Forelimb muscle (tissue), 1 donor: ENCODE measurements at places on chromosomes 5 and 9. TPM values are rescaled to one million over a fixed set of nuclear protein-coding genes. Genes with fewer than 3 reads are reported as not detected.
A peak's percentile ranks its signal among the peaks of the same experiment; 100 is the strongest.

The UBE2QL1 gene
- polyA plus RNA-seq: 3.1 TPM

The PLAA gene
- 30.9 TPM for polyA plus RNA-seq

The PPP1R26 gene
- 10.9 TPM for polyA plus RNA-seq

The GNE gene
- polyA plus RNA-seq: 13.2 TPM

DNA sequence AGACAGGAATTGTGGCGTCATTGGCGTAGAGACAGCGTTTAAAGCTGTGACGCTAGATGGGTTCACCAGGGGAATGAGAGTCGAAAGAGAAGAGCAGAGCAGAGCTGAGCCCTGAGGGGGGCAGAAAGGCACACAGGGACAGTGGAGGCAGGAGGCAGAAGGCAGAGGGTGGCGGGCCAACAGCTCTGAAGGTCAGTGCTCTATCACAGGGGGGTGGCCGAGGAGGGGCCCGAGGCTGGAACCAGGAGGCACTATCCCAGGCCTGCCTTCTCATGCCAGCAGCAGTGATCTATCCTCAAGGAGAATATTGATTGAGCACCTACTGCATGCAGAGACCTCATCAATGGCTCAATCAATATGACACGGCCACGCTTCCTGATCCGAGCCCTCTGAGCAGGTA, 132.4 kb downstream of the KCNIP1 start:
- DNase-seq: no peak

DNA sequence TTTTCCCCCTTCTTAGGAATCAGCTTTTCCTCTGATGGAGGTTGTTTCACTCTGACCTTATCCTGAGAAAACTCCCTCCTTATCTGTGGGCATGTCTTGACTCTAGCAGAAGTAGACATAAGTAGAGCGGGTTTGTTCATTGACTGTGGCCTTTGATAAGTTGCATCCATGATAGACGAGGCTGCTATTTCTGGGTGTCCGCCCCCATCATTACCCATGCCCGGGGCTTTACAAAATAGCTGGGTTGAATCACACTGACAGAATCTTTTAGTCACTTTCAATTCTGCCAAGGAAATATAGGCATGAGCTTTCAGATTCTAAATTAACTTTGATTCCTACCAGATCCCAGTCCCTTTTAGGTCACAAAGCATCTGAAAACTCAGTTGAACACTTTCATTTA, 223.8 kb downstream of the SEC61B start:
- DNase-seq: no peak

- DNase-seq: no peak
Measured at GRCh38 chr5:172444626-172445365, 9.5 kb downstream of the SH3PXD2B start.

DNA sequence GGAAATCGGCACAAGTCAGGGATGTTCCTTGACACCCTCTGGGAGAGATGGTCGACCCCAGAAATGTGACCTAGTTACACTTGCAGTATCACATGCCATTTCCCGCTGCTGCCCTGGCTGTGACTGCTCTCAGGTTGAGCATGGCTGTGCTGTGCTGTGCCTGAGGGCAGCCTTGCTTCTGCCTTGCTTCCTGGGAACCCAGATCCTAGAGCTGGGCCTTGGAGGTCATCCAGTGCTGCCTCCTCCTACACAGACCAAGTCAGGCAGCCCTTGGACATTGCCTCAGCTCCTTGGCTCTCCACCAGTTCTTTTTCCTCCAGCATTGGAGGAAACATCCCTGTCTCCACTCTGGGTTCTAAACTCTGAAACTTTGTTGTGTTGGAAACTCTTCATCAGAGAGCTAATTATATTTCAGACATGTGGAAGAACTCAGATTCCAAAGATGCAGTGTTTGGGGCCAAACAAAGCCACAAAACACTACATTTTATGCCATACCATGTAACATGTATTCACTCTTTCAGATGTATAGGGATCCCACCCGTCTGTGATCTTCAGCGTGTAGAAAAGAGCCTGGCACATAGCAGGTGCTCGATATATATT, 6.1 kb downstream of the MAMDC2 start:
- DNase-seq: no peak

DNA sequence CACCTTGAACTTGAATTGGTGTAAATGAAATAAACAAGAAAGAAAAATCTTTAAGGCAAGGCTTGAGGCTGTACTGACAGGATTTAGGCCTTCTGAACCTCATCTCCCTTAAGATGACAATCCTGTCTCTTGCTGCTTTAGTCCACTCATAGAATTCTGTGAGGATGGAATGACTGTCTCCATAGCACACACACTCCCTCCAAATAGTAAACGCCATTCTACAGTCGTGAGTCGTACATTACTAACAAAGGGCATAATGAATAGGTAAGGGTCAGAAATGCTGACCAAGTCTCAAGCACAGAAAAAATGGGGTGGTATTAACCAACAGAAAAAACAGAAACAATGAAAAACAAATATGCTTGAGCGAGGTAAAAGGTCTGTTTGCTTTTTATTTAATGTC, 71.8 kb upstream of the SIMC1 start:
- no peak for DNase-seq

DNA sequence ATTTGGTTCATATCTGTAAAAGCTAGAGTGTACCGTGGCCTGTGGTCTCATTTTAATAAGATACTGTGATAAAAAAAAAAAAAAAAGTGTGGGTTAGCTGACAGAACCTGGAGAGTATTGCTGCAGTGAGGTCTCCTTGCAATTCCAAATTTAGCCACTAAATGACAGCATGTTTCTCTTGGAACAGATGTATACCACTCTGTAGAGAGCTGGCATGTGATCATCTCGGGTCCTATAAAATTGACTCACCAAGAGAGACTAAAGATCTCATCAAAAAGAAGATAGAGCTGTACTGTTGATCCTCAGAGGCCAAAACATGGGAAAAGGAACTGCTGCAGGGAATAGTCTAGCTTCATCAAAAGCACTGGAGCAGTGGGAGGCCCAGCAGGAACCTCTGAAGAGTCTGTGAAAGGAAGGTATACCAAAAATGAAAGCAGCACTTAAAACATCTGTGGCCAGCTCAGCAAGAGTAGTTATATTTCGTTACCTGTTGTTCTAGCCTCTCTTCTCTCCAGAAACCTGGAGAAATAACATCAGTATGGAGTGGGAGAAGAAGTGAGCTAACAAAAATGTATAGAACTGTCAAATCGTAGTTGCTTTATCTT, 826.8 kb downstream of the EFNA5 start:
- DNase-seq: no peak

DNA sequence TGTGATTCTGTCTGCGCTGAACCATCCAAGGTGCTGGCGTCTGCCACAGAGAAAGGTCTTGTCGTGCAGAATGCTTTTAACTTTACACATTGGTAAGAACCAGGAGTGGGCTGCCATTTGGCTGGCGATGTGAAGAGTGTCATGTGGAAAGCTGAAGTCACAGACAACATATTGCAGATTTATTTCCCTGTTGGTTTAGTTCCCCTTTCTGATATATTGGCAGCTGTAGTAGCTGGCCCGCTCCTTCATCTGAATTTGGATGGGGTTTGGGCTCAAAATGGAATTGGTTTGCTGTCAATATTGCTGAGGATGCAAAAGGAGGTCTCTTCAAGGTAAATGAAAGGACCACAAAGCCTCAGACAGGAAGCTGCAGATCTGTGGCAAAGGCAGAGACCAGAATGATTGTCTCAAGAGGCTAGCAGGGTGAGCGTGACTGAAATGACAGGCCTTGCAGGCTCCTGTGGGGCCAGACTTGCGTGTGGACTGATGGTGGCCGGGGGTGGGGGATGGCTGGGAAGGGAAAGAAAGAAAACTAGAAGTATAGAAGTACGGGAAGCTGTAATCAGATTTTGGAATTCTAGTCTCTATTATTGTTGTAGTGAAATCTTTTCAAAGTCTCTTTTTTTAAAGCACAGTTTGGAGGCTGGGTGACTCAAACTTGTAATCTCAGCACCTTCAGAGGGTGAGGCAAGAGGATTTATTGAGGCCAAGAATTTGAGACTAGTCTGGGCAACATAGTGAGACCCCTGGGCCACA, 25.1 kb upstream of the CD180 start:
- no peak for DNase-seq

DNA sequence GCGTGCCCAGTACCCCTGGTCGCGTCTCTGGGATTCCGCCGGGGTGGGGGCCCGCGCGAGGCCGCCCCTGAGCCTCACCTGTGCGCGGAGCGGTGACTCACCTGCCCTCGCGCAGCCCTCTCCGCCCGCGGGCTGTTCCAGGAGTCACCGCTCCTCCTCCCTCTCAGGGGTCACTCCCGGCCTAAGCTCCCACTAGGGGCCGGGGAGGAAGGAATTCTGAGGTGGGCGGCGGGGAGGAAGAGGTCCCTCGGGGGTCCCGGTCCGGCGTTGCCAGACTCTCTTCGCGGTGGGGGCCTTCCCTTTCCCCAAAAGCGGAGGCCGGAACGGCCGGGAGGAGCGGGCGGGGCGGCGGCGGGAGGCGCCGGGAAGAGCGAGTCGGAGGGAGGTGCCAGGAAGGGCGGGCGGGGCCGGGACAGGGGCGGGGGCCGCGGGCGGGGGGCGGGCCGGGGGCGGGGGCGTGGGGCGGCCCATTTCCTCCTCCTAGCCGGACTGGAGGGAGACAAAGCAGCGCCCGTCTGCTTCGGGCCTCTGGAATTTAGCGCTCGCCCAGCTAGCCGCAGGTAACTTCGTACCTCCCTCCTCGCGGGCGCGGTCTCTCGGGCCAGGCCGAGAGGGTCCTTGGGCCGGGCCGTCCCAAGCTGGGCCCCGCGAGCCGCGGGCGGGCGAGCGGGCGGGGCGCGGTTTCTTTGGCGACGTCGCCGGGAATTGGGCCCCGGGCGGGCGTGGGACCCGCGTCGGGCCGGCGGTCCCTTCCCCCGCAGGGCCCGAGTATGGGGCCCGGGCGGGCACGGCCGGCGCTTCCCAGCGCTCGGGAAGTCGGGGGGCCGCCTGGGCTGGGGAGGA, at the start of gene CTNNA1:
Gene CTNNA1, plus strand, starts transcription at position 475 of the 843 bp plus-strand sequence. CDS start 28,500 bp downstream, outside the sequence.
- no peak for DNase-seq

DNA sequence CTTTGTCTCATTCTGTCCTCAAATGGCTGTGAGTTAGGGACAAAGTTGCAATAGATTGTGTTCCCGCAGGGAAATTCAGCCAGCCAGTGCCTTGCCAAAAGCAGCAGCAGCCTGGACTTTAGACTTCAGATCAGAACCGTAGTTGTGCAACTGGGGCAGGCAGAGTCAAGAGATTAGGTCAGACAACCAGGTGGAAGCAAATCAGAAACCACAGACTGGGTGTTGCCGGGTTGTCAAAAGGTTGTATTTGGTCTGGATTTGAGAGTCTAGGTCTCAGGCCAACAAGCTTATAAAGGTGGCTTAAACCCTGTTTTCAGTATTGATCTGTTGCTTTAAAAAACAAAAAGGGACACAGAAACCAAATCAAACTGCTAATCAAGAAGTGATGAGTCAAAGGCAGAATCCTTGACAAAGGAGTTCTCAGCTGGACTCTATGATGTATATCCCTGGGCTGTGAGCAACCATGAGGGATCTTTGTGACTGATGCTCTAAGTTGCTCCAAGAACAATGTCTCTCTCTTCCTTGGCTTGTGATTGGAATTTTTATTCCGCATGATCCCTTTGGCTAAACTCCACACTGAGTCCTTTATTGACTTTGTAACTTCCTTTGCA, 20.9 kb downstream of the RFK start:
- DNase-seq: peak; percentile 78

GRCh38 chr9:120645760-120646159, 65.8 kb upstream of the CDK5RAP2 start:
- no peak for DNase-seq

- DNase-seq: no peak
Measured at GRCh38 chr9:20043035-20043434, 254.2 kb upstream of the SLC24A2 start.
